Fibroblast of the aortic adventitia (primary cell): ENCODE measurements at places on chromosomes 1 and 21. TPM values are rescaled to one million over a fixed set of nuclear protein-coding genes. Genes with fewer than 3 reads are reported as not detected.

The WNT9A gene
- total RNA-seq = 0.41 and 0.99 TPM in 2 replicates

The BTBD8 gene
- total RNA-seq = 5.2 and 14.0 TPM in 2 replicates

The CFAP107 gene
- not detected in 2 replicates for total RNA-seq

The LCE1C gene
- total RNA-seq = not detected in 2 replicates

DNA sequence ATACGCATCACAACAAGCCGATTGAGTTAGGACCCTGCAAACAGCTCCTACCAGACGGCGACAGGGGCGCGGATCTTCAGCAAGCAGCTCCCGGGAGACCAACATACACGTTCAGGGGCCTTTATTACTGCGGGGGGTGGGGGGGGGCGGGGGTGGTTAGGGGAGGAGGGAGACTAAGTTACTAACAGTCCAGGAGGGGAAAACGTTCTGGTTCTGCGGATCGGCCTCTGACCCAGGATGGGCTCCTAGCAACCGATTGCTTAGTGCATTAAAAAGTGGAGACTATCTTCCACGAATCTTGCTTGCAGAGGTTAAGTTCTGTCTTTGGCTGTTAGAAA, 162.0 kb downstream of the RUNX1 start:
- DNase-seq = no peak

GRCh38 chr21:31629972-31630711, 29.4 kb upstream of the SOD1 start:
- peak; percentile 82 for DNase-seq

DNA sequence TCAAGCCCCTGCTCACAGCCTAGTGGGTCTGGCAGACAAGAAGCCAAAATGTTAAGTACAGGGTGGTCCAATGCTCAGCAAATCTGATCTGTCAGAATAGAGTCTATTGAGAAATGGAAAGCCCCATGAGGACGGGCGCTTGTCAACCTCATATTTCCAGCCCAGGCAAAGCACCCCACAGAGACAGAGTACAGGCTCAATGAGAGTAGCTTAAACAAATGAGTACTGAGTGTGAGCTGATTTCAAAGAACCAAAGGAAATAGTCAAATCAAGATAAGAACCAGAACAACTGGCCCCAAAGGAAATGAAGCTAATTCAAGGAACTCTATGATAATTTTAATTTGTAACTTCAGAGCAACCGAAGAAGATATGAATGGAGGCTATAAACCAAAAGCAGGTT, 44.6 kb upstream of the SLC30A1 start:
- DNase-seq = no peak

- no peak for DNase-seq
Measured at GRCh38 chr1:92739669-92740524, 45.0 kb downstream of the EVI5 start.

GRCh38 chr1:208216062-208216461, 28.1 kb downstream of the PLXNA2 start:
- peak; percentile 45 for DNase-seq

GRCh38 chr1:167543199-167543990, 10.2 kb downstream of the CREG1 start:
- DNase-seq = no peak

- no peak for DNase-seq
Measured at GRCh38 chr1:225896937-225897549, 8.1 kb upstream of the LEFTY1 start.

GRCh38 chr1:186738926-186739325, 58.7 kb upstream of the PTGS2 start:
- DNase-seq = no peak

GRCh38 chr1:202046748-202047708, 36.6 kb downstream of the ELF3 start:
- no peak for DNase-seq

DNA sequence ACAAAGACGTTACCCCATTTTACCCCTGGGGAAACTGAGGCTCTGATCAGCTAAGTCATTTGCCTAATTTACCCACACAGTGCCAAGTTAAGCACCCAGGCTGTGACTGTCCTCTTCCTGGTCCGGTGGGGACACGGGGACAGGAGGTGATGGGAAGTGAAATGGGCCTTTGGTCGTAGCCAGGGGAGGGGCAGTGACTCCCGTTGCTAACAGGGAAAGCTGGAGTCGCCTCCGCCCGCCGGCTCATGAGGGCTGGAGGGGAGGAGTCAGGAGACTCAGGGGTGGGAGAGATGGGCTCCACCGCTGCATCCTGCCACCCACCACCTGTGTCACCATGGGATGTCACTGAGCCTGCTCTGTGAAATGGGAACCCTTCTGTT, 139.3 kb downstream of the PGBD5 start:
- no peak for DNase-seq

GRCh38 chr1:215146240-215146975, 63.9 kb downstream of the KCNK2 start:
- peak; percentile 60 for DNase-seq

DNA sequence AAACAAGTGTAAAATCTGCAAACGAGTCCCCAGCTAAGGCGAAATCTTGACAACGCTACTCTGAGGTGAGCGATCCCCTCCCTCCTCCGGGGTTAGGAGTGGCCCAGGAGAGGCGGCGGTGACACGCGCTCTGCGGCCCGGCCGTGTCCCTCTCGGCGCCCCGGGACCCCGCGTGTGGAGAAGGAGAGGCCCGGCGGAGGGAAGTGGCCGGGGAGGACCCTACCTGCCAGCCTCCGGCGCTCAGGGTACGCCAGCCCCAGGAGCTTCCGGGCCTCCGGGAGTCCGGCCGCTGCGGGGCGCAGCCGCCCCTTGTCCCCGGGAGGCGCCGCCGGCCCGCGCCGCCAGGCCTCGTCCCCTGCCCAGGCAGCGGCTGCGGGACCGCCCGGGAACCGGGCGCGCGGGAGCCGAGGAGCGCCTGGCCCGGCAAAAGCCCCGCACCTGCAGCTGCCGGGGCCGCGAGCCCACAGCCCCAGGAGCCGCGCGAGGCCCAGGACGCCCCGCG, 543 bp downstream of the ABCB10 start:
- DNase-seq = no peak

DNA sequence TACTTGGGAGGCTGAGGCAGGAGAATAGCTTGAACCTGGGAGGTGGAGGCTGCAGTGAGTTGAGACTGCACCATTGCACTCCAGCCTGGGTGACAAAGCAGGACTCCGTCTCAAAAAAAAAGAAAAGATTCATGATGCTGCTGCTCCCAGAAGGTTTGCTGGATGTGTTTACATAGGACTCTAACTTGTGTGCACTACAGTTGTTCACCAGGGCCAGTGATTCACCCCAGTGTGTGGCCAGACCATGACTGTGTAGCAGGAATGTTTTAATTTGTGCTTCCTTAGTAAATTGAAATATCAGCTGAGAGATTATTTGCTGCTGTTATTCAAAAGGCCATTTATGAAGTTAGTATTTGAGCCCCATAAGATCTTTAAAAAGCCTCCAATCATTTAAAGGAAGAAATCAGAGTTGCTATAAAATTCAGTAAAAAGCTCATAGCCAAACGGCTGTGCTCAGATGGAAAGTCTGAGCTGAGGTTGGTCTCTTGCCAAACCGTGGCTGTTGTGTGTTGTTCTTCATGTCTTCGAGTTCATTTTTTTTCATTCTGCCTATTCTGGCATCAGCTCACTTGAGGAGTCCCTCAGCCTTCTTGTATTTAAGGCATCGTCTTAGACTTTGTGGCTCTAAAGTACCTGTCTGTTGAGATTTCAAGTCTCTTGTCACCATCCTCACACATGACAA, 18.1 kb upstream of the PGD start:
- DNase-seq = peak; percentile 85

DNA sequence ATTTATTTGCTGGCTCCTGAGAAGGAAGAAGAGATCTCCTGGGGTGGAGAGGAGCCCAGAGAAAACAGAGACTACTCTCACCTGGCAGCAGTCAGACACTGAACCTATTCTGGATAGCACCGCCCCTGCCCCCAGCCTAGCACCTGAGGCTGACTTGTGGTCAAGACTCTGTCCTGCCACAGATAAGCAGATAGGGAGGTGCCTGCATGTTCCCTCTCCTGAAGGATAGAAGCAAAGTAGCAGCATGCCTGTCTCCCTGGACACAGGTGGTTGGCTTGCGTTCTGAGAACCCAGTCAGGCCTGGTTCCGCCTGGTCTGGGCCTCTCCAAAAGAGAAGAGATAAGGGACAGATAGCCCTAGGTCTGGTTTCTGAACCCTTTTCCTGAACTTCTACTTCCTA, 1.3 kb upstream of the EFNA3 start:
- DNase-seq = no peak

DNA sequence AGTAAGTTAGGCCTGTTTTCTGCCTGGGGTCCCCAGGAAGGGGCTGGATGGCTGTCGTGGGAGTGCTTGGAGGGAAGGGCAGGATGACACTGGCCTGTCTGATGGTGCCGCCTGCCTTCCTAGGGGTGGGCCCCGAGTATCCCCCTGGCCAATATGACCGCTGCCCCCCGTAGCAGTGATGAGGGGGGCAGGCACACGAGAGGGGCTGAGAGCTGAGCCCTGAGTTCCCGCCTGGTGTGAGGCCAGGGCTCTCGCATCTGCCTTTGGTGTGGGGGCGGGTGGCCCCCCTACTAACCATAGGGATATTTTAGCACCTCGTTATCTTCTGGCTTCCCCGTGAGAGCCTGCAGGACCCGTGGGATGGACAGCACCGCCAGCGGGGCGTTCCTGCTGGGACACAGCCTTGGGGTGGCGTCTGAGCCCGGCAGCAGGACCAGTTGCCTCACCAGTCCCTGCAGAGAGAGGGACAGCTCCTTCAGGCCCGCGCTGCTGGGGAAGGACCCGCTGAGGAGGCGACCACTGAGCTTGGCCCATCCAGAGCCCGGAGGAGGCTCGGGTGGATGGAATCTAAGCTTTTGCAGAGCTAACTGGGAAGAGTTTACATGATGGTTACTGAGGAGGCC, 10.4 kb downstream of the KRTAP10-1 start:
- DNase-seq = no peak

- peak; percentile 84 for DNase-seq
Measured at GRCh38 chr1:99180343-99180808, 83.9 kb upstream of the PLPPR4 start.

GRCh38 chr21:18545908-18546307, 142.3 kb upstream of the TMPRSS15 start:
- peak; percentile 0 for DNase-seq

- DNase-seq = no peak
Measured at GRCh38 chr1:221979444-221980032, 237.6 kb upstream of the DUSP10 start.

GRCh38 chr21:31399591-31399990, 55.5 kb upstream of the TIAM1 start:
- DNase-seq = no peak

DNA sequence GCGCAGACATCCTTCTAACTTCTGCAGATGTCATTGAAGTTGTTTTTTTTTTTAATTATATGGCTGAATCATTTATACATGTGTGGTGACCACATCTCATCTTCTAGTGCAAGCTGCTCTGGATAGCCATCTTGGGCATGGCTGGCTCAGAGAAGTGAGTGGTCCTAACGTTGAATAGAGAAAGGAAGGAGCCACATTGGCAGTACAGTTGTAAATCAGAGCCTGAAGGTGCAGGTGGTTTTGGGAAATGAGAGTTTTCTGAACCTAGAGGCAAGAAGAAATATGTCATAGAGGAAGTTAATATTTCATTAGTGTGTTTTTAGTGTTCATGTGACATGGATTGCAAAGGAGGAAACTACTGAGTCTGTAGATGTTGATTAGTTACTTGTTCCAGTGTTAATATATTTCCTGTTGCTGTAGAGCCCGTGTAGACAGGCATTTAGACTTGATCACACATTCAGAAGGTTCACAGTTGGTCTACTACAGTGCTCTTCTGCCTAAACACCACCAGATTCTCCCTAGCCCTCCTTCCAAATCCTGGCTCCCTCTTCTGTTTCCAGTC, 163.7 kb downstream of the ROR1 start:
- no peak for DNase-seq
